ENCODE measurements at places on chromosomes 16 and 17. TPM values are rescaled to one million over a fixed set of nuclear protein-coding genes. Genes with fewer than 3 reads are reported as not detected.

Gene ARHGAP23
- total RNA-seq = 0.57 TPM

Gene CHRNE
- total RNA-seq = 0.52 TPM

Gene ZNF19
- total RNA-seq = 1.7 TPM

Gene PPP4C
- total RNA-seq = 147 TPM

Gene PRDM7
- total RNA-seq = not detected

Gene GLYR1
- 120 TPM for total RNA-seq

Gene KRT14
- total RNA-seq = not detected

Measured in activated T-helper 1 cell treated with anti-CD3 and anti-CD28 coated beads, Interleukin-12 subunit alpha, Interleukin-12 subunit beta, Interleukin-2, Interleukin-4 antibody, amounts not matched to agents 30 ng/mL and 10 ng/mL and 1 ng/mL, durations not matched to agents 14 hours and 24 hours and 36 hours (primary cell).